Stimulated activated CD8-positive, alpha-beta memory T cell treated with anti-CD3 and anti-CD28 coated beads, Interleukin-15, amount 100 ng/mL, for 4 hours (primary cell): ENCODE measurements at places on chromosomes 6 and 20.

DNA sequence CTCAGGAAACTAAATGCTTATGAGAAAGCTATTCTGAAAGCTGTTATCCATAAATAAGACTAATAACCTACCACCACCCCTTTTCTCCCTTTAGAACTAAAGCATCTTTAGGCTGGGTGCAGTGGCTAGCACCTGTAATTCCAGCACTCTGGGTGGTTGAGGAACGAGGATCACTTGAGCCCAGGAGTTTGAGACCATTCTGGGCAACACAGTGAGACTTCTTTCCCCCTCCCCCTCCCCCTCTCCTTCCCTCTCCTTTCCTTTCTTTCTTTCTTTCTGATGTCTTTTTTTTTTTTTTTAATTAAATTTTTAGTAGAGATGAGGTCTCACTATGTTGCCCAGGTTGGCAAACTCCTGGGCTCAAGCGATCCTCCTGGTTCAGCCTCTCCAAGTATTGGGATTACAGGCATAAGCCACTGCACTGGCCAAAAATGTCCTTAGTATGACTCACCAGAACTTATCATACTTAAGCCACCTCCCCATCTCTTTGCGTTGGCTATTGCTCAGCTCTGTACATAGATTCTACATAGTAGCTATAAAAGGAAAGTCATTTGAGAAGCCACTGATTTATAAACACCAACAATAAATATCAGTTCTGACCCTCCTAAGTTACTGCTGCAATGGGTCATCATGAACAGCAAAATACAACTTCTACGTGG, 54.8 kb upstream of the SPDEF start:
- DNase-seq: no peak

- no peak for DNase-seq
Measured at GRCh38 chr6:41497994-41498393, 48.2 kb upstream of the FOXP4 start.

DNA sequence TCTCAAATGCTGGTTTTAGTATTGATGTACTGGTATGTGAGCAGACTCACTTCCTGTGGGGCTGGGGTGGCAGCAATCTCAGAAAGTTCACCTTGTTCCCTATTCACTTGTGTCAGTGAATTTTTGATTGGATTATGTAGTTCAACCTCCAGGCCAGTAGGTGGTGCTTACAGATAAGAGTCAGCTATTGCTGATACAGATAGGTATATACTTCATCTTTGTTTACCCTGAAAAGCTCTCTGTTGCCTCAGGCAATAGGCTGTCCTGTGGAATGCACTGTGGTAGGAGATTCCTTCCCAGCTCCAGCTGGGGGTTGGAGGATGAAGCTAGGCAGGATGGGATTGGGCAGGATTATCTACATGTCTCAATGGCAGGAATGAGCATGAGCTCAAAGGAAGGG, 851.2 kb upstream of the EYS start:
- DNase-seq: no peak

DNA sequence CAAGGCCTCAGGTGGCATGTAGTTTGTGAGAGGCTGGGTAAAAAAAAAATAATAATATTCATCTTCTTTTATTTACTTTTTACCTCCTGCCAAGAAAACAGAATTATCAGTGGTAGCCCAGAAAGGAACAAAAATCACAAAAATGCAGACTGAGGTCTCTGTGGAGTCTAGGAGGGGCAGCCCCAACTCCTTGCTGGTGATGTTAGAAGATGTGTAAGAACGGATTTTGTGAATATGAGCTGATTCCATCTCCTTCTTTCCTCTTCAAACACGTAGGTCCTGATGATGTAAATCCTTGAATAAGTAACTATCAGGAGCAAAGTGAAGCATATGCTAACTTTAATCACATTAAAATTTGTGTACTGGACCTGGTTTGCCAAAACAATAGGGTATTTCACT, 226.8 kb downstream of the EYA4 start:
- no peak for DNase-seq

DNA sequence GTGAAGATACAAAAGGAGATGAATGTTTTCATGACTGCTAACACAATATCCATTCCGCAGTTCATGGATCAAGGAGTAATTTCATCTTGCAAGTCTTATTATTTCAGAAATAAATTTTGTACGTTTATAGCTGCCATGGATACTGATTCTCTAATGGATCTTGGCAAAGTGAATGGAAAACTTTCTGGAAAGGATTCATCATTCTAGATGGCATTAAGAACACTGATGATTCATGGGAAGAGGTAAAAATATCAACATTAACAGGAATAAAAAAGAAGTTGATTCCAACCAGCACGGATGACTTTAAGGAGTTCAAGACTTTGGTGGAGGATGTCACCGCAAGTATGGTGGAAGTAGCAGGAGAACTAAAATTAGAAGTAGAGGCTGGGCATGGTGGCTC, 2.8 kb downstream of the HUS1B start:
- no peak for DNase-seq

GRCh38 chr6:91633374-91634111, 1046.7 kb upstream of the MAP3K7 start:
- DNase-seq: no peak

- no peak for DNase-seq
Measured at GRCh38 chr6:3305216-3305565, 46.4 kb downstream of the PSMG4 start.

GRCh38 chr6:123203928-123204327, 207.9 kb downstream of the CLVS2 start:
- no peak for DNase-seq

GRCh38 chr20:16205507-16205906, 367.7 kb downstream of the KIF16B start:
- DNase-seq: no peak

GRCh38 chr6:149293244-149293643, 24.3 kb upstream of the TAB2 start:
- DNase-seq: no peak

DNA sequence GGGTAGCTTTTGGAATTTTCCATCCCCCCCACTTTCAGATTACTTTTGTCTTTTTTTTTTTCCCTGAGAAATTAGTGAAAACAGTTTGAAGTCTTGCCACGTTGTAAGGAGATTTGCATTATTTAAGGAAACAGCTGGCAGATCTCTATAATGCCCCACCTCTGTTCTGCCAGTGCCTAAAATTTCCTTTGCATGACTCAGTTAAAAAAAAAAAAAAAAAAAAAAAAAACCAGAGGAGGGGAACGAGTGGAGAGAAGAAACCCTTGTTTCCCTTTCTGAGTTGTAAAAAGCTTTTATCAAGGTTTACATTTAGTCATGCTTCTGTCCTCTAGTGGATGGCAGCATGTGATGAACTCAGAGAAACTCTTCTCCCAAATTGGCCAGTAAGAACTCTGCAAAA, 33.5 kb downstream of the CARMIL1 start:
- DNase-seq: no peak

DNA sequence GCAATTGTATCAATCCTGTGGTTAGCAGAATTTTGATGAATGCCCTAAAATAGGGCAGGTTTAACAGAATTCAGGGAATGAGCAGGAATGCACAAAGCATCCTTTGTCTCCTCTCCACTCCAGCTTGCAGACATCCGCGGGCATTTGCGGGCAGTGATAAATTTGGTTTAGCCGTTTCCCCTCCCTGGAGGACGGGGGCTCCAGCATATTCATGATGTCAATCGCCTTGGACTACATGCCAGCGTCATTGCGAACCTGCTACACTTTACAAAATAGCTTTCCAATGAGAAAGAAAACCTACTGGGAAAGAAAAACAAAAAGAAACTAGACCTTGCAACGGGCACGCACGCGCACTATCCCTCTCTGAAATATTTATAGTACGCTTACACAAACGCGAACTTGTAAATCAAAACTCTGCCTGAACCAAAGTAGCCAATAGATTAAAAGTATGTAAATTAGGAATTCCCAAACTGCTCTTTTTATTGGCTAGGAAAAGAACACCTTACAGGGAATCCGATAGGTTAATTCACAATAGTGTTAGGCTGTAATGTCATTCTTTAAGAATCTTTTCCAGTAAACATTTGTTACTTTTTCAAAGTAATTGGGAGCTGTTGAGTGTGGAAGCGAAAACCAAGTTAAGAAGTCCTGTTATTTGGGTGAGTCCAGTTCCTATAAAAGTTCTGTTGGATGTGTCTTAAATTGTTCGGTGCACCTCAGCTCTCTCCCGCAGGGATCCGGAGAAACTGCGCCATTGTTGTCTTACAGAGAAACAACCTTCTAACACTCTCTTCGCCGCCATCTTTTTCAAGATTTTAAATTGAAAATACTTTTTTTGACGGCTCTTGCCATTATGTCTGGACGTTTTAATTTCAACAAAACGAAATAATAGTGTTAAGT, 136.7 kb downstream of the HFE start:
- peak; percentile 41 for DNase-seq

DNA sequence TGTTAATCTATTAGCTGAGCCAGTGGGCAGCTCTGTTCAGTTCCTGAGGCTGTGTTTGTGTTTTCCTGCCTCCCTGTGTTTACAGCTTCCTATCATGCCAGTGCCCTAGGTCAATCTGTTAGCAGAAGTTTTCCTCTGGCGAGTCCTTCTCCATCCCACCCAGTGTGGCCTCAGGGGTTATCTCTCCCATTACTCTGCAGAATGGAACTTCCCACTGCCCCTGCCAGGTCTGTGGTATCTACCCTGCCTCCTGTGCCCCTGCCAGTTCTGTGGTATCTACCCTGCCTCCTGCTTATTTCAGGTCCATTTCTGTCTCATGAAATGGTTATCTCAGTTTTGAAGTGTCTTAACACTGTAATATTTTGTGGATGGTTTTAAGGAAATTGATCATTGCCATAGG, 63.1 kb downstream of the SLX4IP start:
- no peak for DNase-seq

GRCh38 chr6:135116571-135116970, 61.9 kb upstream of the HBS1L start:
- DNase-seq: no peak

DNA sequence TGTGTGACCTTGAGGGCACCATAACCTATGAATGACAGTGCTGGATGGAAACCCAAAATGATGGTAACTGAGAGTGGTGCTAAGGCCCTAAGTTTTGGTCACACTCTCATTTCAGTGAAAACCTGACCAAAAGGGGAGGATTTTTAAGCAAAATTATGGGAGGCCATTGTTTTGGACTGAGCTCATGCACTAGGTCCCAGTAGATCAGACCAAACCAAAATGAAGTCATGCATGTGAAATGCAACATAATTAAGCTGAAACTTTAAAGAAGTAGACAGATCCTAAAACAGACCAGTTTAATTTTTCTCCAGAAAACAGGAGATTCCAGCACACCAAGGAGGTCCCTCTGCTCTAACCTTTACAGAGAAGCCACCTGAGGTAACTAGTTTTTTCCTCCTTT, 24.0 kb upstream of the THBS2 start:
- no peak for DNase-seq

GRCh38 chr20:13008761-13009681, at the start of gene SPTLC3:
Gene SPTLC3, plus strand, starts transcription at chr20:13008972. Its CDS starts 296 bp downstream, at chr20:13009268.
- no peak for DNase-seq

- DNase-seq: no peak
Measured at GRCh38 chr6:26124781-26125685, 37.8 kb downstream of the HFE start.

GRCh38 chr6:143955971-143956370, 52.1 kb downstream of the PLAGL1 start:
- DNase-seq: no peak

GRCh38 chr6:4774715-4775493, 1.3 kb upstream of the CDYL start:
- no peak for DNase-seq

GRCh38 chr6:55277646-55278045, 49.6 kb upstream of the GFRAL start:
- no peak for DNase-seq

DNA sequence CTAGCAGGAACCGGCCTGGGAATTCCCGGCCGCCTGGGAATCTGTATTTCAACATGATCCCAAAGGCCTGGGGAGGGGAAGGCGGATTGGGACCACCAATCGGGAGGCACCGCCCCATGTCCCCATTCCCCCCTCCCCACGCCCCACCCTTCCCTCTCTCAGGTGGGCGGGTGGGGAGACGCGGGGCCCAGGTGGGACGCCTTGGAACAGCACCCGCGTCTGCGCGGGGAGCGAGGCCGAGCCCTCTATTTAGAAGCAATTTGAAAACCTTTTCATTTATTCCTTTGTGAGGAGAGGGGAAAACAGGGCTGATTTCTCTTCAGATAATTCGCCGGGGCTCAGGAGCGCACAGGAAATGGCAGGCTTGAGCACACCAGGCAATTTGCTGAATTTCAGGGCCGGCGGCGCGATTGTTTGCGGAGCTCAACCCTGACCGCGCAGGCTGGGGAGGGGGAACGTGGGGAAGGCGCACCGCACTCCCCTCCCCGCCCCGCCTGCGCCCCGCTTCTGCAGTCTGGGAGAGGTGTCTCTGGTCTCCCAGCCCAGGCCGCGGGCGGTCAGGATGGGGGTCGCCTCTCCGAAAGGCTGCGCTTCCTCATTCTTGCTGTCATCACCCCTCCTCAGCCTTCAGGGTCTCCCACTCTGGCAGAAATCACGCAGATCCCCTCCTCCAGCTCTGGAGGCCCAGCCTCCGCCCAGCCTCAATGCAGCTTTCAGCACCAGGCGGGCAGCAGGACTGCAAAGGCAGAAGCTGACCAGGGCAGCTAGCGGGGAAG, 170.0 kb downstream of the GRM4 start:
- no peak for DNase-seq

- peak; percentile 16 for DNase-seq
Measured at GRCh38 chr20:47205577-47206123, 150.8 kb downstream of the ZMYND8 start.

GRCh38 chr6:160128125-160128683, 6.6 kb downstream of the SLC22A1 start:
- DNase-seq: no peak

- DNase-seq: no peak
Measured at GRCh38 chr6:163149279-163149848, 265.2 kb upstream of the QKI start.

DNA sequence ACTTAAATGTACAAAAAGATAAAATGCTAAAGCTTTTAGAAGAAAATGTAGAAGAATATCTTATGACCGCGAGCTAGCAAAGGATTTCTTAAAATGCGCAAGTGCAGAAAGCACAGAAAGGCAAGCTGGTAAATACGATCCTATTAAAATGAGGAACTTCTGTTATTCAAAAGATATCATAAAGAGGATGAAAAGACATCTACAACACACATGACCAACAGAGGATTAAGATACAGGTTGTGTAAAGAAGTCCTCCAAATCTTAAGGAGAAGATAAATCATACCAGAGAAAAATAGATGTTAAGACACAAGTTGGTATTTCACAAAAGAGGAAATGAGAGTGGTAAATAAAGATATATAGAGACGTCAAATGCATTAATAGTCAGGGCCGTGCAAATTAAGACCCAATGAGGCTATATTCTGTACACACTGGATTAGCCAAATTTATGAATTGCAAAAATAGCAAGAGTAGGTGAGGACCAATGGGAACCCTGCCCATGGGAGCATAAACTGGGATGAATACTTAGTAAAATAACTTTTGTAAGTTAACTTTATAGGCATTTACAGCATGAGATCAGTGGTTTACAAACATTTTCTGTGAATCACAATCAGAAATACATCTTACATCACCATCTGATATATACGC, 23.0 kb downstream of the APCDD1L start:
- DNase-seq: no peak

- no peak for DNase-seq
Measured at GRCh38 chr20:19543101-19543500, 215.0 kb upstream of the RIN2 start.
